ENCODE measurements at places on chromosomes 5 and 9.

DNA sequence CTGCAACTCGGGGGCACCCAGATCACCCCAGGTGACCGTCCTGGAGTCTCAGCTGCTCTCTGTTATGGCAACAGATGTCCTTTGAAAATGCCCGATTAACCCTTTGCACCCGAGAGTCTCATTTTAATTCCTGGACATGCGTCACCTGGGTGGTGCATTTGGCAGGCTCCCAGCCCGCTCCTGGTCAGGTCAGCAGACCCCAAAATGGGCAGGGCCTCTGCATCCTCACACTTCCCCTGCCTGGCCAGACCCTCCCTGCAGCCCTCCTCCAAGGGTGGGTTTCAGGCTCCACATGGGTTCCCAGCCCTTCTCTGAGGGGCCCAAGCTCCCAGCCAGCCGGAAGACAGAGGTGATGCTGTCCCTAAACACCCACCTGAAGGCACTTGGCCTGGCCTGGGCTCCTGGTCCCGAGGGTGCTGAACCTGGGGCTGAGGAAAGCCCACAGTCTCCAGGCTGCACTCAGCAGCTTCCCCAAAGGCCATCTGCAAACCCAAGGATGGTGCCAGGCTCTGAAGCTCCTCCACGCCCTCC lies 69.4 kb downstream of the PSMB7 start:
- no peak for DNase-seq

- no peak for DNase-seq
Observed at GRCh38 chr9:5994493-5994892, 20.9 kb downstream of the RANBP6 start.

DNA sequence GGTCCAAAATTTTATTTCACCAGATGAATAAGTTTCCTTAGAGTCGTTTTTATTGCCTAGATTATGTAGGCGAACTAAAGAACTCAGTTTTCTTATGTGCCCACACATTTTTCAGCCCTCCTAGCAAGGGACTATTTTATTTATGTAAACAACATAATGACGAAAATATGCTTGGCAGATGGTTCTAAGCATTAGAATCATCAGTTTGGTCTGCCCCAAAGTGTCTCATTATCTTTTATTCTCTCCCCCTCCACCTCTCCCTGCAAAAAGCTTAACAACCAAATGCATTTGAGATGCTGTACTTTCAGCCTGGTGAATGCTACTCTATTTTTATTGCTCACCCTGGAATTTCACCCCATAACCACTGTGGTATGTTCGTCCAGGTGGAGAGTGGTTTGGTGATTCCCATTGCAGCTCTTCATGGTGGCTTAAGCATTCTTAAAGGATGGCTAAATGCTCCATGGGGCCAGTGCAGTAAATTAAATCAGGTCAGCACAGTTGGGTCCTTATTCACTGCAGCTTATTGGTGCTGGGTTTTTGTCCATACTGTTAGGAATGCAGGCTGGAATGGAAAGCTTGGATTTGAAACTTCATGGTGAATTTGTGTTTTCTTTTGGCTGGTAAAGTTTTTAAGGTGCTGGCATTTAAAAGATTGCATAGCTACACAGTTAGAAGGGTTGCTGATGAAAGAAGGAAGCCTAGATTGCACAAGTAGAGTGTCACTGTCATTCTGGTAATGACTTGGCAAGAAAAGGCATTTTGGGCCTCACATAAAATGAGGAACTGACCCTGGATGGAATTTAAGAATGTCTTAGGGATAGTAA lies 39.2 kb downstream of the TLE4 start:
- DNase-seq: peak; percentile 24

DNA sequence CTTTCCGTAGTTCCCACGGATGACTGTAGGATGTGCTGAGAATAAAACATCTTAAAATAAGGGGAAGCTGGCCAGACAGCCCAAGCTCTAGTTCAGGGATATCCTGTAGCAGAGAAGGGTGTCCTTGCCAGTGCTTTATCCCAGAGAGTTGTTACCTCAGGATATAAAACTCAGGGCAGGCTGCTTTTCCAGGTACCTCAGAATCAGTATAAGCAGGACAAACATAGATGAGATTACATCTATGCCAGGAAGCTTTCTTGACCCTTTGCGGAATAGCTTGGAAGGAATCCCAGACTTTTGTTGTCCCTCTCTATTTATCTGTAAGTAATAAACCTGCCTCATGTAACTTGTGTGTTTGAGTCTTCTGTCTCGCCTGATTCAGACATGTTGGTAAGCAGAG lies 565.7 kb downstream of the PRDM9 start:
- no peak for DNase-seq

GRCh38 chr5:151072630-151073025 lies 8.2 kb downstream of the TNIP1 start:
- no peak for DNase-seq

DNA sequence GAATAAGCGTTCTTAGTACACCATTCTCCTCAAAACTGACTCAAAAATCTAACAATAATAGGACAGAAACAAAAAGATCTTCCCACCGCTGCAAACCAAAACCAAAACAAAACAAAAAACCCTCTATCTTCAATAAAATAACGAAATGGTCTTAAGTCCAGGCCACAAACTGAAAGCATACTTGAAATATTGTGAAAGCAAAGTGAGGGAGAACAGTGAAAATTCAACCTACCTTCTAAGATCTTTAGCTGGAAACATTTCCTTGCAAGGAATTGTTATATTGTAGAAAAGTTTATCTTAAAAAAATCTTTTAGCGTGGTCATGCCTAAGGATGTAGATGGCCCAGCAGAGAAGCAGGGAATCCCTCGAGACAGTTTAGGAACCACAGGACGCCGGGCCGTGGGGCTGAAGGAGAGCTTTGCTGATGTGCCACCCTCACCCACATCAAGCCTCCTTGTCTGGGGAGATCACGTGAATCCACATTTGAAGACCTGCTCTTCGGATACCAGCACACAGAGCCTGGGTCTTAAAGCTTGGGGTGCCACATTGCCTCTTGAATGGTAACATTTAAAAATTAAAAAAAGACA lies 27.8 kb upstream of the LVRN start:
- no peak for DNase-seq

- DNase-seq: no peak
Observed at GRCh38 chr5:148951612-148952011, 111.2 kb downstream of the SH3TC2 start.

DNA sequence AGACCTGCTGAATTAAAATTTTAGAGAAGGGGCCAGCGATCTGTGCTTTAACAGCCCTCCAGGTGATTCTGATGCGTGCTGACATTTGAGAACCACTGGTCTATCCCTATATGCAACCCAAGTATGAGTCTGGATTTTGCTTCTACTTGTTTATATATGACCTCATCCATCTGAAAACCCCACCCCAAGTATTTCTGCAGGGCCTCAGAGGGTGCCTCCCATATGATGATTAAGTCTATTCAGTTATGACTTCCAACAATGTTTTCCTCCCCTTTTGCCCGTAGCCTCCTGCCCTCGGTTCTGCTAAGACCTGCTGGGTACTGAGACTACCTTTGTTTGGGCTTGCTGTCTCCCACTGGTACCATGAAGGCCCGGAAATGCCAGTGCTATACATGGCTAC lies 376.0 kb upstream of the SMARCA2 start:
- DNase-seq: no peak

Measured in ELF-1 (cell line).